Hematopoietic multipotent progenitor cell treated with erythropoietin and hydrocortisone succinate and interleukin-3 and kit ligand, for 4 days (in vitro differentiated cells): ENCODE measurements at places on chromosomes 4 and X.

GRCh38 chrX:110671068-110671803 lies 124.4 kb downstream of the CHRDL1 start:
- peak; percentile 2 for DNase-seq

- no peak for DNase-seq
Measured at GRCh38 chr4:26238778-26239679, 81.8 kb upstream of the RBPJ start.

GRCh38 chr4:140790765-140791164 lies 34.6 kb upstream of the TBC1D9 start:
- DNase-seq: peak; percentile 47

DNA sequence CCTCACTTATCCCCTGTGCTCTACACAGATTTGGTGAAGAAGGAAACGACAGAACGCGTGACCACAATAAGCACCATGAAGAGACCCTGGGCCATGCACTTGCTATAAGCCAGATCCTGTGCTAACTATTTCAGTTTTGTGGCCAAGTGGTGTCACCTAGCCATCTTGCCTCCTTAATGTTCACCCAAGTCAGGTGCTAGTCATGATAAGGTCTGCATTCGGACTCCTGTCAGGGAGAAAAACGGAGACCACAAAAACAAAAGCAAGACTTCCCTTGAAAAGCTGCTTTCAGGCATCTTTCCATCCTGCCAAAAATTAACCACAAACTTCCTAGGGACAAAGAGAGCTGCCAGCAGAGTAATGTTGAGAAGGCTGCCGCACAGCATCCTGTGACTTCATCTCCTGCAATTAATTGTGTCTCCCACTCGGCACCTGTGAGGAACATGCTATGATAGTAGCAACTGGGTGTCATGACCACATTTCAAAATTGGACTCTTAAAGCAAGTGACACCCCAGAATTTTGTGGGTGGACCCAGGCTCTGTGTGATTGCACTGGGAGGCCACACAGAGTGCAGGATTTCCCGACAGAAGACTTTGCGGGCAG lies 8.8 kb upstream of the IDS start:
- DNase-seq: peak; percentile 67

DNA sequence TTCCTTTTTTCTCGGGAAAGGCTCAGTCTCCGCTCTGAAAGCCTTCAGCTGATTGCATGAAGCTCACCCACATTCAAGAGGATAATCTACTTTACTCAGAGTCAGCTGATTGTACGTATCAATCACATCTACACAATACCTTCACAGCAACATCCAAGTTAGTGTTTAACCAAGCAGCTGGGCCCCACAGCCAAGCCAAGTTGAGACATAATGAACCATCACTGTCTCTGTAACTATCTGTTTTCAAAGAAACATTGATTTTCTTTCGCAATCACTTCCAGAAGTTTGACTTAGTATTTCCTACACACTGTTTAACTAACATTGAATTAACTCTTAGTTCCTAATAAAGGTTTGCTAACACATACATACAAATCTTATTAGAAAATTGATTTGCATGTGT lies 40.3 kb downstream of the RWDD4 start:
- no peak for DNase-seq

DNA sequence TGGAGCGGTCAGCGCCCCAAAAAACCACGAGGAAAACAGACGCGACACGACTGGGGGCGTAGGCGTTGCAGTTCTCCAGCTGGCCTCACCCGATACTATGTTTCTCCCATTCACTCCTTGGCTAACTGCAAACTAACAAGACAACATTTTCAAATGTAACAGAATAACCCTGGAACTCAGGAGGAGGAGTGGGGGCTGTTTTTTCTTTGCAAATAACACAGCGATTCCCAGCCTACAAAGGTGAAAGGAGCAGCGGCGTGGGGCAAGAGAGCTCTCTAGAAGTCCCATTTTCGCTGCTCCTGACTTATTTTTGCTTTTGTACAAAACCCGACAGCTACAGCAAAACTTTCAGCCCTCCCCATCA lies 1.6 kb downstream of the SOX3 start:
- no peak for DNase-seq

DNA sequence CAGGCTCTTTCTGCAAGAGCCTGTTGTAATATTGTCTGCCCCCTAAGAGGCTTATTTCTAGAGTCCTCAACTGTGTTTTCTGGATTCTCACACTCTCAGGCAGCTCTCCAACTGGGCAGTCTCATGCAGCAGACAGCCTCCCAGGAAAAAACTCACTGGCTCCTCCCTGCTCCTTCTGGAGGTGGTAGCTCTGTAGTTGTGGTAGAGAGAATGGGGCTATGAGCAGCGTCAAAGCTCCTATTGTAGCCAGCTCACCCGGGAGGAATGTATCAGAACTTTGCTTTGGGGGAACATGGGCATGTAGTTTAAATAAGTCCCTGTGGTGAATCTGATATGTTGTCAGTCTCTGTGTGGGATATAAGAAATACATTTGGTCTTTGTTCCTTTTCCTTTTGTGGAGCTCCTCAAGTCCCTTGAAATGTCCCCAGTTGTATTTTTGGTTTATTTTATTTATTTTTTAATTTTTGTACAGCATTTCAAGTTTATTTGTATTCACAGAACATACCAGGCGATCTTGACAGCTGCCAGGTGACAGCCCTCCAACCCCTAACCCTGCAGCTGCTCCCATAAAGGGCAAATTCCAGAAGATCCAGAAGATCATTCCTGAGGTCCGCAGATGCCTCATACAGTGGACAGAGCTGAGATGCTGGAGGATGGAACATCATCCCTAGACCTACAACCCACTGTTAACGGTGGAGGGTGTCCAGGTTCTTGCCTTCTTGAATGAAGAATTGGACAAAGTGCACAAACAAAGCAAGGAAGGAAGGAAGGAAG lies 45.7 kb downstream of the TRIM61 start:
- DNase-seq: no peak

- no peak for DNase-seq
Measured at GRCh38 chr4:181950372-181951127, 292.7 kb upstream of the TENM3 start.

GRCh38 chrX:20432746-20433387 lies 166.2 kb upstream of the RPS6KA3 start:
- DNase-seq: peak; percentile 20

- DNase-seq: no peak
Measured at GRCh38 chrX:10173331-10173900, 16.6 kb downstream of the CLCN4 start.

DNA sequence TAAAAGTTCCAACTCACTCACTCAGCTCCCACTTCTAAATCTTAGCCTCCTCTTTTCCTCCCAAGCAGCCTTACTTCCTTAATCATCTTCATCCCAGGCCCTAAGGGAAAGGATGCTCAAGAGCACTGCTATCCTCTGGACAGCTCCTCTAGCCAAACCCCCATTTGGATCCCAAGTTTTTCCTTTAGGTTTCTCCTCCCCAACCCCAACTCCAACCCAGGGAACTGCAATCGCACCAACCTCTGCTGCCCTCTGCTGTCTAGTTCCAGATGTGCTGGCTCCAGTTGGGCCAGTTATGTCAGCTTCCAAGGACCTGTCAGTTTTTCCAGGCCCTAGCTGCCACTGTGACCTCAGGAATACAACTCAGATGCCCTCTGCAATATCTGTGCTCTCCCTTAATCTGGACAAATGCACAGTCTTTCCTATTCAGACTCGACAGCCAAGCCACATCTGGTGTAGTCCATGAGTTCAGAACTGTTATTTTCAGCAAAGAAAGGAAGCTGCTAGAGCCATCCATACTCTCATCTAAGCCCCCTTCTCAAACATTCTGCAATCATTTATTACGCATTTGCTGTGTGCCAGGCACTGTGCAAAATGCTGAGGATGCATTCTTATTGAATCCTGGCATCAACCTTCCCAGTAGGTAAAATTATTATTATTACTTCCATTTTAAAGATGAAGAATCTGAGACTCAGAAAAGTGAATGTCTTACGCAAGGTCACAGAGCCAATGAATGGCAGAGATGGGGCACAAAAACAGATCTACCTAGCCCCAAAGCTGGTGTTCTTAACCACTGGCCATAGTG lies 12.3 kb upstream of the XPNPEP2 start:
- DNase-seq: peak; percentile 48

GRCh38 chr4:186067757-186068385 lies 1.1 kb upstream of the TLR3 start:
- DNase-seq: peak; percentile 86

DNA sequence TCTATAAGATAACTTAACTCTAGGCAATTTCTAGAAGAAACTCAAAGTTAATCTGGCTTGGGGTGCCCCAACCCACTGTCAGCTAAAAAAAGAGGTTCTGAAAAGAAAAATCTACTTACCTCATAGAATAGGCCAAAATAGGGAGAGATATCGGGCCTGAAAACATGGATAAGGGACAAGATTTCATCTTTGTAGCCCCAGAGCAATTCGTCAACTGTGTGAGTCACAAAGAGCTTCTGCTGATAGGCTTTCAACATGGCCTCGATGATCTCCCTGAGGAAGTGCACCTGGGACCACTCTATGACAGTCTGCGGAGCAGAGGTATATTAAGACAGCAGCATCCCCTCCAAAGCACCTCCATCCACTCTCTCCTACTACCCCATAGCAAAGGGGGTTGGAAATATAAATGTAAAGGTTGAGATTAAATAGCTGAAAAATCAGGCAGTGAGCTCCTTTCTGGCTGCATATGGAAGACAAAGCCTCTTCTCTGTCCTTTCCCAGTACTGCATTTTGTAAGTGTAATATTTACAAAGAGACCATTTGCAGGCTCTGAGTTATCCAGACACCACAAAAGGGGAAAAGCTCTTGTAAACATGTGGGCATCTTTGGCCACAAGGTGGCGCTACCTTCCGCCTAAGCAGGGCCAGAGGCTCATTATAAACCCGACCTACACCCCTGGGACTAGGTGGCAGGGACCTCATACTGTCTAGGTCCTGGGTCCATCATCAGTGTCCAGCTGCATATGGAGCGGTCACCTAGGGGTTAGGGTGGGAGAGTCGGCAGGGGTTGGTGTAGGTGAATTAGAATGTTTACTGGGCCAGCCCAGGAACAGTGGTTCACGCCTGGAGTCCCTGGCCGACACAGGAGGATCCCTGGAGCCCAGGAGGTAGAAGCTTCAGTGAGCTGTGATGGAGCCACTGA lies 31.5 kb upstream of the NUP54 start:
- DNase-seq: peak; percentile 93

- DNase-seq: peak; percentile 87
Measured at GRCh38 chrX:48957477-48957826, at the start of gene OTUD5. TSS of gene OTUD5 (minus strand) at chrX:48957607. CDS start at chrX:48957570, 37 bp downstream.

GRCh38 chr4:69697536-69698242 lies 44.6 kb upstream of the UGT2A1 start:
- no peak for DNase-seq

- peak; percentile 81 for DNase-seq
Measured at GRCh38 chr4:3047464-3048286, 26.7 kb downstream of the HTT-AS start.

- DNase-seq: no peak
Measured at GRCh38 chr4:152269448-152270191, 266.3 kb downstream of the FBXW7 start.

- DNase-seq: no peak
Measured at GRCh38 chrX:30904632-30905031, 15.6 kb upstream of the TAB3 start.

GRCh38 chrX:150889131-150889530 lies 9.3 kb downstream of the CD99L2 start:
- DNase-seq: no peak

- peak; percentile 59 for DNase-seq
Measured at GRCh38 chr4:48195374-48195773, 61.3 kb upstream of the TXK start.

GRCh38 chrX:19549838-19550237 lies 34.5 kb upstream of the MAP3K15 start:
- no peak for DNase-seq

GRCh38 chrX:154607370-154607769 lies 11.7 kb downstream of the CTAG1B start:
- DNase-seq: no peak

DNA sequence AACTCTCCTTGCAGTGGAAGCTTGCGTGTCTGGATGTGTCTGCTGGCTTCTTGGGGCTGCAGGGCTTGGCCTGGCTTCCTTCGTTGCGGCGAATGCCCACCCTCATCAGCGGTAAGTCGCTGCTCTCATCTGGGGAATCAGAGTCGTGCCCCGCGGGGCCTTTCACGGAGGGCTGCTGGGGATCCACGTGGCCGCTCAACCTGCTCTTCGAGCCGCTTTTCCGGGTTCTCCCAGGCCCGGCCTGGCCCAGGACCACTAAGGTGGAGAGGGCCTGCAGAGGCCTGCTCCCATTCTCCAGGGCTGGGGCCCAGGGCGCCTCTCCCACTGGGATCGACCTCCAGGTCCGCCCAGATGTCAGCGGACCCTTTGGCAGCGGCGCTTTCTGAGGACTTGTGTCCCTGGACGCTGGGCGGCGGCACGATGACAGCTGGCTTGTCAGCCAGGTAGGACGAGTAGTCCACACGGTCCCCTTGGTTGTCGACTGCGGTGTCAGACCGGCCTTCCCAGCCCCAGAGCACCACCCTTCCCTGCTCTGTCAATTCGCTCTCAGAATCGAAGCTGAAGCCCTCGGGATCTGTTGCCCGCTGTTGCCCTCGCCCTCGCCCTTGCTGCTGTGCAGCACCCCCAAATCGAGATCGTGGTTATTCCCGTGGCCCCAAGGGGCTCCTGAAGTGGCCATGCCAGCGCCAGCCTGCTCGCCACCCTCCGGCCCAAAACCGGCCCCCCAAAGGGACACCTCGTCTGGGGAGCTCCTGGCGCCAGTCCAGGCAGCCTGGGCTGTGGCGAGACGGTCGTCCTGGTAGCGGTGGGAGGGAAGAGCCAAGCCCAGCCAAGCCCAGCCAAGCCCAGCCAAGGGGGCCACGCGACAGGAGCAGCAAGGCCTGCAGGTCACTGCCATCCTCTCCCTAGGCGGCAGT lies 37.8 kb upstream of the NHSL2 start:
- no peak for DNase-seq

- no peak for DNase-seq
Measured at GRCh38 chrX:105664243-105664642, 158.1 kb upstream of the NRK start.

GRCh38 chr4:44563496-44563895 lies 87.9 kb downstream of the YIPF7 start:
- DNase-seq: no peak

DNA sequence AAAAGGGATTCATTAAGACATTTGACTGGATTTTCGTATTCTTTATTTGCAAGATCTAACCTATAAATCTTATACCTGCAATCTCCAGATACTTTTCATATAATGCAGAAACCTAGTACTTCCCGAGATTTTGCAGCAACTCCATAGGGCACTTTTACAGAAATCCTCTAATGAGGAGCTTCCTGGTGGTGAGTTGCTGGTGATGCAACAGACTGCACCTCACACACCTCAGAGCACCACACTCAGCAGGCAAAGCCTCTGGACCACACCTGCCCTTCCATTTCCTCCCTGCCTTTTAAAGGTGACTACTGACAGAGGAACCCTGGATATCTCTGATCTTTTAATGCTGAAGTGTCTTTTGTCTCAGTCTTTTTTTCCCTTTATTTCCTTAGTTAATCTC lies 289.4 kb downstream of the TRAM1L1 start:
- no peak for DNase-seq

DNA sequence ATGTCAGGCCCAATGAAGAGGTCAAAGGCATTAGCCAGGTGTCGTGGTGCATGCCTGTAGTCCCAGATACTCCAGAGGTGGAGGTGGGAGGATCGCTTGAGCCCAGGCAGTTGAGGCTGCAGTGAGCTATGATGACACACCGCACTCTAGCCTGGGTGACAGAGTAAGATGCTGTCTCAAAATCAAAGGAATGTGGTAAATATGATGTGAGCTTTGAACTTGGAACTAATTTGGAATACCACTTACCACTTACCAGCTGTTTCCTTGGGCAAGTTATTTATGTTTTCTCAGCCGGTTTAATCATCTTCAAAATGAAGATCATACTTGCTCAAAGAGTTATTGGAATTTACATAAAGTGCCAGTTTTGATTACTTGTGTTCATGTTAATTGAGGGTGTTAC lies 23.8 kb upstream of the SEPSECS start:
- DNase-seq: no peak
